ENCODE measurements at places on chromosomes 2 and 18.

- DNase-seq, result peak; percentile 37
Observed at GRCh38 chr2:43184339-43184895, 42.0 kb downstream of the ZFP36L2 start.

DNA sequence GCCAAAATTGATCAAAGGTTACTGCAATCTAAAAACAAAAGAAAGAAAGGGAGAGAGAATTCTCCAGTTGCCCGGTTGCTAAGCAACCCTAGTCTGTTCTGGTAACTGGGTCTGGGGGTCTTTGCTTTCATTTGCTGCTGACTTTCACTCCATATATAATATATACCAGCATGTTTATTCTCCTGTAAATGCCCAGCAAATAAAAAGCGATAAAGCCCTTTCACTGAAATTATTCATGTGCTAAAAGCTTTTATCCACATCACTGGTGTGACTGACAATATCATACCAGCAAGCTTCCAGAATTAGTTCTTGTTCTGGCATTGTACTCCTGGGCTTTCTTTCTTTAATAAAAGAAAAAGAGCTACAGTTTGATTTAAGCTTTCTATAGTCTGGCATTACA lies 75.5 kb upstream of the ST8SIA3 start:
- no peak for DNase-seq

DNA sequence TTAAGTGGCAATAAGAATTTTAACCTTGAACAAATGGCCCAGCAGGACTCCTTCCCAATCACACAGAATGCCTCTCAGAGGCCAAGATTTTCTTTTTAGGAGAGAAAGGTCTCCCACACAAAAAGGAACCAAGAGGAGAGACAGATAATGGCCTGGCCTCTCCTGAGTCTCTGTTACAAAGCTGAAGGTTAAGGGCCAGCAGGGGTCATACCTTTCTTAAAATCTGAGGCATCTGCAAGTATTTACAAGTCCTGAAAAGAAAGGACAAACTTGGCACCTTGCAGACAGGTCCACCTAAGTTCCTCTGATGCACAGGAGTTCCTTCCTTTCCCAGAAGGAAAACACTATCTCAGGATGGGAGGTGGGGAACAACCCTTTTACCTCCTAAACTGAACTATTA lies 142.3 kb downstream of the TMEM163 start:
- no peak for DNase-seq

DNA sequence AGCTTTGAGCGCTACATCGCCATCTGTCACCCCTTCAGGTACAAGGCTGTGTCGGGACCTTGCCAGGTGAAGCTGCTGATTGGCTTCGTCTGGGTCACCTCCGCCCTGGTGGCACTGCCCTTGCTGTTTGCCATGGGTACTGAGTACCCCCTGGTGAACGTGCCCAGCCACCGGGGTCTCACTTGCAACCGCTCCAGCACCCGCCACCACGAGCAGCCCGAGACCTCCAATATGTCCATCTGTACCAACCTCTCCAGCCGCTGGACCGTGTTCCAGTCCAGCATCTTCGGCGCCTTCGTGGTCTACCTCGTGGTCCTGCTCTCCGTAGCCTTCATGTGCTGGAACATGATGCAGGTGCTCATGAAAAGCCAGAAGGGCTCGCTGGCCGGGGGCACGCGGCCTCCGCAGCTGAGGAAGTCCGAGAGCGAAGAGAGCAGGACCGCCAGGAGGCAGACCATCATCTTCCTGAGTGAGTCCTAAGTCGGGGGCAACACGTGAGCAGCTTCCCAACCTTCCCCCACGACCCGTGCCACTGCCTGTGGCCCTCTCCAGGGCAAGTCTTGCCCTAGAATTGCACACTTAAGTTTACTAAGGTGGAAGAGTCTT lies 928 bp downstream of the GPR39 start:
- no peak for DNase-seq

- DNase-seq, result no peak
Observed at GRCh38 chr2:162082681-162083080, 8.7 kb upstream of the DPP4 start.

GRCh38 chr2:32067549-32067948 lies 4.2 kb downstream of the SPAST start:
- DNase-seq, result no peak

GRCh38 chr2:231482806-231483391 lies 18.6 kb upstream of the NCL start:
- DNase-seq, result peak; percentile 55
